CD4-positive, alpha-beta memory T cell (primary cell): ENCODE measurements at places on chromosomes 2 and 18. TPM values are rescaled to one million over a fixed set of nuclear protein-coding genes. Genes with fewer than 3 reads are reported as not detected.

PCARE gene
- not detected for polyA plus RNA-seq

ABCA12 gene
- polyA plus RNA-seq: not detected

CCT7 gene
- 400 TPM for polyA plus RNA-seq

SLC4A3 gene
- polyA plus RNA-seq: not detected

DNA sequence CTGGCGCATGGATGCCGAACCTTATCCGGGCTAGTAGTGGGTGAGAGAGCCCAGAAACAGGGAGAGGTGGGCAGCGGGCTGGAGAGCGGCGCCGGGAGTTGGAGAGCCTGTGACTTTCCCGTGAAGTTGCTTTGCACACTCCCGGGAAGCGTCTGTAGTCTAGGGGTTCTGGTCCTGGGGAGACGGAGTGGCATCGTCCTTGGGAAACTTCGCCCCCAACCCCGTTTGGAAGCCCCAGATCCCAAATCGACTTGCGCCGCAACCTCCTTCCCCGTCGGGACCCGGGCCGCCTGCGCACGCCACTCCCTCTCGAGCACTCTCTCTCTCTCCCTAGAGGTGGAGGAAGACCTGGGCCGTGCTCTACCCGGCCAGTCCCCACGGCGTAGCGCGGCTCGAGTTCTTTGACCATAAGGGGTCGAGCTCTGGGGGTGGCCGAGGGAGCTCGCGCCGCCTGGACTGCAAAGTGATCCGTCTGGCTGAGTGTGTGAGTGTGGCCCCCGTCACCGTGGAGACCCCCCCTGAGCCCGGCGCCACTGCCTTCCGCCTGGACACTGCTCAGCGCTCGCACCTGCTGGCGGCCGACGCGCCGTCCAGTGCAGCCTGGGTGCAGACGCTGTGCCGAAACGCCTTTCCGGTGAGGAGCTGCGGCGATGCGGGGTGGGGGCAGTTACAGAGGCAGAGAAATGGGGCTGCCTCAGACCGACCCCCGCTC lies 456 bp downstream of the DOK1 start:
- H3K27ac ChIP-seq: peak overlapping the region; percentile 64
- peak; percentile 46 for DNase-seq
- peak overlapping the region; percentile 84 for H3K4me3 ChIP-seq
- H3K27me3 ChIP-seq: peaks cover 7% of the 10 kb centered on the region
- no peaks in the 10 kb centered on the region for H3K36me3 ChIP-seq

DNA sequence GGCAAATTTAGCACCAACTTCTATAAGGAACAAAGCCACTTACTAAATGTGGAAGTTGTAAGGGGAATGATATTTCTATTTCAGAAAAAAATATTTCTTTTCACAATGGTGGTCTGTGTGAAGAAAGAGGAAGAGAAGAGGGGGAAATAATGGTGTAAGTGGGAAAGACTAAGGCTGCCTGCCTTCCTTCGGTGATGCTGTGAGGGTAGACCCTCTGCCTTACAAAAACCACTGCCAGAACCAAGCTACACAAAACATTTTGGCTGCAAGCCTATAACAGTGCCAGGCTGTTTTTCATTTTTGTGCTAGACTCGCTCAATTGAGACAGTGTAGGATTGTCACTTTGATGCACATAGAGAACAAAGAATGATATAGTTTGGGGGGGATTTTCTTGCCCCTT lies 286.6 kb downstream of the ZEB2 start:
- no peak overlapping the region for H3K4me3 ChIP-seq
- peaks cover 39% of the 10 kb centered on the region for H3K4me1 ChIP-seq
- H3K27ac ChIP-seq: no peak overlapping the region
- no peak for DNase-seq

DNA sequence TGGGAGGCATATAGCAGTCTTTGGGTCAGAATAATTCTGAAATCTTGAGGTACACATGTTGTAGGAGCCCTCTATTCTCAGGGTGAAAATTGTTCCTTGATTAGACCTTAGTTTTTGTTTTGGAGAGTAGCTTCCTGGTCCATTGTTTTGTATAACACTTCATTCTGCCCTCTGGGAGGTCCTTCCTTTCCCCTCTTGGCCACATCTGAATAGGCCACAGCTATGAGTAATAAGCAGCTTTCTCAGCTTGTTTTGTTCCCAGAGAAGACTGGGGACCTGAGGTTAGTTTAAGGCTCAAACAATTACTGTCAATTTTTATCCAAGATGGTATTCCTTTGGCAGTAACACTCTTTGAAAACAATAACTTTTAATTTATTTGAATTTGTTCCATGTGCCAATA lies 72.6 kb upstream of the NOL4 start:
- no peaks in the 10 kb centered on the region for H3K36me3 ChIP-seq
- H3K27me3 ChIP-seq: no peaks in the 10 kb centered on the region
- H3K4me1 ChIP-seq: no peaks in the 10 kb centered on the region
- H3K27ac ChIP-seq: no peak overlapping the region
- no peak for DNase-seq

- H3K4me1 ChIP-seq: no peaks in the 10 kb centered on the region
- H3K27me3 ChIP-seq: no peaks in the 10 kb centered on the region
- no peak overlapping the region for H3K27ac ChIP-seq
Measured at GRCh38 chr2:78218066-78218465, 695.9 kb upstream of the LRRTM4 start.

DNA sequence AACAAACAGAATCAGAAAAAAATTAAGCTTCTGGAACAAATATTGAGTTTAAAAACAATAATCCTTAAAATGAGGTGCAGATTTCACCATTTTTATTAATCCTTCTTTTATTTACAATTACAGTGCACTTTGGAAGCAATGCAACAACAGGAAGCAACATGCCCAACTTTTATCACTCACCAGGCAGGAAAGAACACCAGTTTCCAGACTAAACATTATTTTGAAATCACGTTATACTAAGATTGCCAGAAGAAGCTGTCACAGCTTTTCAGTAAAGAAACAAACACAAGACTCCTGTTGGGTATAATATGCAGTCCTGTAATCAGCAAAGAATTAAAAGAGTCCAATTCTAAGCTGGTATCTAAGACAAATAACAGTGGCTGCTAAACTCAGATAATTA lies 137.9 kb upstream of the ZC3H15 start:
- H3K36me3 ChIP-seq: no peaks in the 10 kb centered on the region
- no peaks in the 10 kb centered on the region for H3K4me1 ChIP-seq
- DNase-seq: no peak
- H3K27me3 ChIP-seq: no peaks in the 10 kb centered on the region
- H3K27ac ChIP-seq: no peak overlapping the region

- H3K27me3 ChIP-seq: no peaks in the 10 kb centered on the region
- no peak overlapping the region for H3K27ac ChIP-seq
- no peaks in the 10 kb centered on the region for H3K36me3 ChIP-seq
- no peak overlapping the region for H3K4me3 ChIP-seq
- DNase-seq: no peak
- H3K4me1 ChIP-seq: no peaks in the 10 kb centered on the region
Measured at GRCh38 chr2:122172812-122173211, 417.4 kb downstream of the TSN start.

- no peak overlapping the region for H3K27ac ChIP-seq
- H3K27me3 ChIP-seq: no peaks in the 10 kb centered on the region
- no peaks in the 10 kb centered on the region for H3K36me3 ChIP-seq
- H3K4me1 ChIP-seq: peaks cover 12% of the 10 kb centered on the region
- H3K4me3 ChIP-seq: no peak overlapping the region
Measured at GRCh38 chr2:64601785-64602391, 51.8 kb downstream of the SERTAD2 start.

DNA sequence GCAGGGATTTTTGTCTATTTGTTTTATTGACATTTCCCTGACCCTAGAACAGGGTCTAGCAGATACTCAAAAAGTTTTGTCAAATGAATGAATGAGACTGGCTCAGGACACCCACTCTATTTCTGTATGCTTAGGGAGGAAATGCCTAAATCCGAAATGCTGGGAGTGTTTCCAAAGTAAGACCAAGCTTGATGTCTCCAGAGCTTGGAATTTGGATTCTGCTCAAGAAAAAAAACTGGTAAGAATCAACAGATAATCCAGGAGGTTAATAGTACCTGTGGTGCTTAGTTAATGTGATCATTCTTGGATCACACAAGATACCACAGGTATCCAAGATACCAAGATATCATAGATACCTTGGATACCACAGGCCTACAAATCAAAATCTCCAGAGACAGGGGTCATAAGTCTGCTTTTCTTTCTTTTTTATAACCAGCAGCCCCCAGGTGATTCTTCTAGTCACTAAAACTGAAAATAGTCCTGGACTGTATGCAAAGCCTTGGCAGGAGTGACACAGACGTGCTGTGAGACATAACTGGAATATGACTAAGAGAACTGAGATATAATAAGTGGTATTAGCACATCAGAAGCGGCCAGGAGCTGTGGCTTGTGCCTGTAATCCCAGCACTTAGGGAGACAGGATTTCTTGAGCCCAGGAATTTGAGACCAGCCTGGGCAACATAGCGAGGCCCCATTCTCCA lies 39.9 kb upstream of the SP3 start:
- no peaks in the 10 kb centered on the region for H3K36me3 ChIP-seq
- no peak overlapping the region for H3K4me3 ChIP-seq
- no peak overlapping the region for H3K27ac ChIP-seq
- H3K4me1 ChIP-seq: no peaks in the 10 kb centered on the region
- no peak for DNase-seq

GRCh38 chr2:218892693-218893348 lies 12.2 kb downstream of the WNT10A start:
- no peaks in the 10 kb centered on the region for H3K27me3 ChIP-seq
- peak overlapping the region; percentile 9 for H3K4me3 ChIP-seq
- no peaks in the 10 kb centered on the region for H3K36me3 ChIP-seq
- DNase-seq: peak; percentile 96
- H3K27ac ChIP-seq: peak overlapping the region; percentile 93

DNA sequence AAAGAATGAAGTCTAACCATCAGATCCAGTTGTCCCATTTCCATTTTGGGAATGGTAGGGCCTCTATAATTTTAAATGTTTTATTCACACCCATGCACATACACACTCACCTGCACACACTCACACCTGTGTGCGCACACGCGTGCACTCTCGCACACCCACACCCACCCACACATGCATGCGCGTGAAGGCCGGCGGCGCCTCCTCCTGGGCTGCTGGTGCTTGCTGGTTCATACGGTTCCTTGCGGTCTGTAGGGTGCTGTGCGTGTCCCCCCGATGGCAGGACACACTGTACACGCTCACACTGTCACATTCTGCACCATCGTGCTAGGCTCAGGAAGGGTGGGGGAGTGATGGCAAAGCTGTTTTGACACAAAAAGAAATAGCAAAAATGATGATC lies 63.2 kb downstream of the TSHZ1 start:
- H3K27me3 ChIP-seq: no peaks in the 10 kb centered on the region
- no peak for DNase-seq
- peaks cover 13% of the 10 kb centered on the region for H3K4me1 ChIP-seq
- H3K36me3 ChIP-seq: no peaks in the 10 kb centered on the region
- no peak overlapping the region for H3K27ac ChIP-seq

- no peaks in the 10 kb centered on the region for H3K36me3 ChIP-seq
- H3K4me3 ChIP-seq: no peak overlapping the region
- DNase-seq: no peak
- H3K4me1 ChIP-seq: no peaks in the 10 kb centered on the region
- H3K27ac ChIP-seq: no peak overlapping the region
- H3K27me3 ChIP-seq: peaks cover 7% of the 10 kb centered on the region
Measured at GRCh38 chr2:86420913-86421312, 20.3 kb upstream of the KDM3A start.

GRCh38 chr18:45156946-45157345 lies 458.3 kb upstream of the SLC14A2 start:
- no peak overlapping the region for H3K4me3 ChIP-seq
- no peaks in the 10 kb centered on the region for H3K27me3 ChIP-seq
- H3K4me1 ChIP-seq: no peaks in the 10 kb centered on the region
- DNase-seq: no peak
- H3K27ac ChIP-seq: no peak overlapping the region
- no peaks in the 10 kb centered on the region for H3K36me3 ChIP-seq

DNA sequence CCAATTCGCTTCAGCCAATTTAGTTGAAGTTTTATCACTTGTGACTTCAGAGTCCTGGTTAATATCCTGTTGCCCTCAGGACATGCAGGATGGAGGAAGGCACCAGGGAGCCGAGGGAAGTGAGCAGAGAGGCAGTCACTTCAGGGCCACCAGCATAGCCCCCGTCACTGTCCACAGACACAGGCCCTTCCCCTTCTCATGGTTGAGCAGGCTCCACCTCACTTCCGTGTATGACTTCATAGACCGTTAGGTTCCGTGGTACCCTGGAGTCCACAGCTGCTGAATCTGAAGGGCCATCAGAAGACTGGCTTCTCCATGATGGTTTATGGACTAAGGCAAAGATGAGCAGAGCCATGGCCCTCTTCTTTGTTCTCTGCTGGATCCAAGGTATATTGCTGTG lies at the start of gene C2orf92:
C2orf92 (plus strand) TSS at position 266 of the 400 bp plus-strand sequence; CDS start at position 342, 76 bp downstream.
- H3K4me3 ChIP-seq: no peak within 1 kb of the TSS
- no peaks in the 10 kb centered on the region for H3K36me3 ChIP-seq
- H3K27me3 ChIP-seq: no peaks in the 10 kb centered on the region
- no peak within 1 kb of the TSS for H3K27ac ChIP-seq

DNA sequence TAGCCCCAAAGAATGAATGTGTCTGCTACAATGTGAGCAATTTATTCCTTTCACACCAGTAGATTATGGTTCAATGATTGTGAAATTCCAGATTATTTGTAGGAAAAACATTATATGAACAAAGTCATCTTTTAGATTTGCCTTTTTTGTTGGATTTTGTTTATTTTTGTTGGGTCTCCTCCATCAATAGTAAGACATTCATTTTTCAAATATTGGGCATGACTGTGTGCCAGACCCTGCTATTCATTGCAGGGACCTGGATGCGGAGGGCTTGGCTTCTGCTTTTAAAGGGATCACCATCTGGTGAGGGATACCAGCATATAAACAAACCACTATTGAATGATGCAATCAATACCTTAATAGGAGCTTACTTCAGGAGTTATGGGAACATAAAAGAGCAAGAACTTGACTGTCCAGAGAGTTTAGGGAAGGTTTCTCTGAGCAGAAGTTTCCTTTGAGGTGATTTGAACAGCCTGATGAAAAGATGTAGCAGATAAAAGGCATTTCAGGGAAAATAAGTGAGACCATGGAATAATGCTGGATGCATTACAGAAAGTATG lies 486.7 kb downstream of the EPHA4 start:
- no peaks in the 10 kb centered on the region for H3K36me3 ChIP-seq
- H3K4me1 ChIP-seq: no peaks in the 10 kb centered on the region
- H3K27ac ChIP-seq: no peak overlapping the region
- DNase-seq: no peak
- no peak overlapping the region for H3K4me3 ChIP-seq

DNA sequence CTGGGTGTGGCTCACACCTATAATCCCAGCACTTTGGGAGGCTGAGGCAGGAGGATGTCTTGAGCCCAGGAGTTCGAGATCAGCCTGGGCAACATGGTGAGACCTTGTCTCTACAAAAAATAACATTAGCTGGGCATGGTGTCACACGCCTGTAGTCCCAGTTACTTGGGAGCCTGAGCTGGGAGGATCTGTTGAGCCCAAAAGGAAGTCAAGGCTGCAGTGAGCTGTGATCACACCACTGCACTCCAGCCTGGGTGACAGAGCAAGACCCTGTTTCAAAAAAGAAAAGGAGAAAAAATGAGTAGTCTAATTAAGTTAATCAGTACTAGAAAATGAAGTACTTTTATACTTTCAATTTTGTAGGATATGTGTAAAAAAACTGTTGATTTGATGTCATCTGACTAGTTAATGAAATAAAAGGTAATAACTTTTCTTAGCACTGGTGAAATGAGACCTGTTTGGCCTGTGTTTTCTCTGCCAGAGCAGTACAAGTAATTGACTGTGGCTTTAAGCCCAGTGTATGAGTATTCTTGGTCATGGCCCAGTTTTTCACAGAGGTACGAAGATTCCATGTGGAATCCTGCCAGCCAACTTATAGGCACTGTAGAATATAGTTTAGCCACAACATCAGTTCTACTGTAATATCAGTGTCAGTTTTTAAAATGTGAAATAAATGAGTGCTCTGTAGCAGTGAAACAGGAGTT lies 35.8 kb downstream of the MFSD6 start:
- no peak overlapping the region for H3K27ac ChIP-seq
- H3K36me3 ChIP-seq: peaks cover 6% of the 10 kb centered on the region
- peaks cover 72% of the 10 kb centered on the region for H3K4me1 ChIP-seq
- no peak overlapping the region for H3K4me3 ChIP-seq
